ENCODE measurements at places on chromosomes 3 and 15.

DNA sequence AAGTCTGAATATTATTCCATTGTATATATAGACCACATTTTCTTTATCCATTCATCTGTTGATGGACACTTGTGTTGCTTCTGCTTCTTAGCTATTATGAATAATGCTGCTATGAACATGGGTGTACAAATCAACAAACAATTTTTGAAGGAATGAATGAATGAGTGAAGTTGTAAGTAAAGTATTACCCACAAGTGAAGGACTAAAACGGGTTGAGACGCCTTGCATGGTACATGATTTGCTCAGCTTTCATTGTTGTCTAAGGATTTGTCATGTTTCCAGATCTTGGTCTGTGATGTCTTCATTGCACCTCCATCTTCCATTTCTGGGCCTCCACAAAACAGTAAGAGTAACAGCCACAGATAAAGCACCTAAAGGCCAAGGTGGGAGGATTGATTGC lies 20.5 kb downstream of the IFT122 start:
- DNase-seq, result no peak

DNA sequence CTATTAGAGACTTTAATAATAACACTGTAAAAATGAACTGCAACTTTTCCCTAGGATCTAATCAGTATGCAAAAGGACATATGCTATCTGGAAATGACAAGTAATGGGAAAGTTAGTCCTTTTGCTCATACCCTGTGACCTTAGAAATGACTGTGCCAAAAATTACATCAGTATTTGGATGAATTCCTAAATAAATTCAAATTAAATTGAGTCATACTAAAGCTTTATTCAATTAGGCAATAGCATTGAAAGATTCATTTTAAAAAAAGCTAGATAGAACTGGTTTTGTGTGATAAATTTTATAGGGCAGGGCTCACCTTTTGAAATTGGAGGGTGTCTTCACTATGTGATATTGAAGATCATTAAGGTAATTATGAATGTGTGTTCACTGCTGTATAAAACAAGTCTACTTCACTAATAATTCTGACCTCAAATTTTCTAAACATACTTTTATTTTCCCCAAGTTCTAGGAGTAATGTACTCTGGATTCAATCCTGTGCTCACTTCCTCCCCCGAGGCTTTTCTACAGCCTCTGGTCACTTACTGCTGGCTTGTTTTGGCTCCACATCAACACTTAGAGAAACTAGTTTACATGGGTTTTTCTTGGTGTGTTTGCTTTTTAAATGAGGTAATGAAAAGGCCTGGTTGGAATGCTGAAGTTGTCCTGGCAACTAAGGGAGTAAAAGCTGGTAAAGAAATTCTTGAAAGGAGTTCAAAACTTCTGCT lies 44.4 kb upstream of the SPTSSB start:
- no peak for DNase-seq

- DNase-seq, result no peak
Observed at GRCh38 chr15:75791337-75791713, 51.9 kb upstream of the UBE2Q2 start.

GRCh38 chr3:106245400-106245799 lies 376.6 kb upstream of the CBLB start:
- no peak for DNase-seq

DNA sequence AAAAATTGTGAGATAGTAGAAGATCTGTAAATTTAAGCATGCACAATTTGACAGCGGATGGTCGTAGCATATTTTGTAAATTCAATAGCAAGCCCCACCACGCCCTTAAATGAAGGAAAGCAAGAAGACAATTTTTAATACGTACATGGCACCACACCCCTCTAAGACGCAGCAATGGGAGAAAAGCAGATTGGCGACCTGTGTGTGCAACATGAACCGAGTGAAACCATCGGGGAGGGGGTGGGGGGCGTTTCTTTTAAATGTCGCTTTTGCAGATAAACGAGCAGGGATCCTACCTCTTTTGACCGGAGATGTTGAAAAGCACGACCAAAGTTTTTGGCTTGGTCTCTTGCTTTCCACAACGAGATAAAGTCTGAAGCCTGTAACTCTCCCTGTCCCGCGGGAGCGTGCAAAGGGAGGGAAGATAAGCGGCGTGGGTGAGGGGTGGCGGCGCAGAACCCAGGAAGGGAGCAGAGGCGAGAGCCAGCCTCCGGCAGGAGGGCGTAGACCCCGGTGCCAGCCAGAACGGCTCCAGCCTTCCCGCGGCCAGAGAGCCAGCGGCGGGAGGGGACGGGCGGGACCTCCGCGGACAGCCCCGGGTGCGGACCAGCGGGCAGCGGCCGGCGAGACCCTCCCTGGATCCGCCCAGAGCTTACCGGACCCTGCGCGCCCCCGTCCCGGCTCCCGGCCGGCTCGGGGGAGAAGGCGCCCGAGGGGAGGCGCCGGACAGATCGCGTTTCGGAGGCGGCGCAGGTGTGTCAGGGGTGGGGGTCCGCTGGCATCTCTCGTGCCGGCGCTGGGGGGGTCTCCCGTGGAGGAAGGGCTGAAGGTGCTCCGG lies at the start of gene CHL1:
Gene CHL1, plus strand, starts transcription at position 453 of the 838 bp plus-strand sequence. CDS start 123,014 bp downstream, outside the sequence.
- DNase-seq, result peak; percentile 26

DNA sequence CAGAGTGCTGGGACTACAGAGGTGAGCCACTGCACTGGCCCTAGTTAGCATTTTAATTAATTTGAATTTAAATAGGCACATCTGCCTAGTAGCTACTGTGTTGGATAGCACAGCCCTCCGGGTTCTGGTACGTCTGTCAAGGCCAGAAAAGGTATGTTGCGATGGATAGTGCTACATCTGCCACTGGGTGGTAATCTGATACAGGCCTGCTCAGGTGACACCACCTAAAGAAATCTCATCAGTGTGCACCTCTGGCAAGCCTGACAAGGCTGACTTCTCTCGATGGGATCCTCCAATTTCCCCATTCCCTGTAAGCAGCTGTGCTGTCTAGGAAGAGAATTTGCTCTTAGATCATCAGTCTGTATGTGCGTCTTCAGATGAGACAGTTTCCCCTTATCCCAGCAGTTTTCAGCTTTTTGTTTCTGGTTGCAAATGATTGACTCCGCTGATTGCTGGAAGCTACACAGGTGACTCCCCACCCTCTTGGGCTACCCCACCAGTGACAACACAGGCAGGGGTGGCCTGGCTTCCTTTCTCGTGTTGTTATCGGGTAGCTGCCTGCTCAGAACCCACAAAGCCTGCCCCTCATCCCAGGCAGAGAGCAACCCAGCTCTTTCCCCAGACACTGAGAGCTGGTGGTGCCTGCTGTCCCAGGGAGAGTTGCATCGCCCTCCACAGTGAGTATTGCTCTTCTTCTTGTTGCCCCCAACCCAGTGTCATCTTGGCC lies at the start of gene CCR9:
Gene CCR9, plus strand, starts transcription at position 565 of the 727 bp plus-strand sequence. CDS start 8,391 bp downstream, outside the sequence.
- no peak for DNase-seq

- DNase-seq, result peak; percentile 40
Observed at GRCh38 chr15:43209059-43209824, 11.6 kb downstream of the EPB42 start.

GRCh38 chr15:74124759-74125158 lies 5.6 kb upstream of the ISLR2 start:
- DNase-seq, result peak; percentile 43

DNA sequence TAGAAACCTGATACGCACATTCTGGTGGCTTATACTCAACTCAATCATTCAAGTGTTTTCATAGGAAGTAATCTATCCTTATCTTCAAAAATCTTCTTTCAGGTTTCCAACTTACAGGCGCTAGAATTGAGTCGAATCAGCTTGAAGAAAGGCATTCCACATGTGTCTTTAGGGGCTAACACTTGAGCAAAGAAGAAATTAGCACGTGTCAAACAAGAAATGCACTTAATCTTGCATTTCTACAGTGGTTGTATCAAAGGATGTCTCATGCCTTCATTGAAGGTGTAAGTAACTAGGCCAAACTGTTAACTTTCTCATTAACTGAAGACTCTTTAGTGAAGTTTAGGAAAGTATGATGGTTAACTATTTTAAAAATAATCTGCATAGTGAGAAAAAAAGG lies 557.6 kb downstream of the MAGI1 start:
- DNase-seq, result no peak

GRCh38 chr3:187974871-187975271 lies 179.1 kb upstream of the LPP start:
- DNase-seq, result no peak

GRCh38 chr15:89797678-89798201 lies 16.9 kb downstream of the ANPEP start:
- DNase-seq, result no peak

- peak; percentile 94 for DNase-seq
Observed at GRCh38 chr15:83129791-83130190, 22.3 kb downstream of the TM6SF1 start.

GRCh38 chr15:47398132-47398531 lies 319.2 kb upstream of the SEMA6D start:
- no peak for DNase-seq

- peak; percentile 63 for DNase-seq
Observed at GRCh38 chr3:31132132-31132769, 237.8 kb upstream of the GADL1 start.

DNA sequence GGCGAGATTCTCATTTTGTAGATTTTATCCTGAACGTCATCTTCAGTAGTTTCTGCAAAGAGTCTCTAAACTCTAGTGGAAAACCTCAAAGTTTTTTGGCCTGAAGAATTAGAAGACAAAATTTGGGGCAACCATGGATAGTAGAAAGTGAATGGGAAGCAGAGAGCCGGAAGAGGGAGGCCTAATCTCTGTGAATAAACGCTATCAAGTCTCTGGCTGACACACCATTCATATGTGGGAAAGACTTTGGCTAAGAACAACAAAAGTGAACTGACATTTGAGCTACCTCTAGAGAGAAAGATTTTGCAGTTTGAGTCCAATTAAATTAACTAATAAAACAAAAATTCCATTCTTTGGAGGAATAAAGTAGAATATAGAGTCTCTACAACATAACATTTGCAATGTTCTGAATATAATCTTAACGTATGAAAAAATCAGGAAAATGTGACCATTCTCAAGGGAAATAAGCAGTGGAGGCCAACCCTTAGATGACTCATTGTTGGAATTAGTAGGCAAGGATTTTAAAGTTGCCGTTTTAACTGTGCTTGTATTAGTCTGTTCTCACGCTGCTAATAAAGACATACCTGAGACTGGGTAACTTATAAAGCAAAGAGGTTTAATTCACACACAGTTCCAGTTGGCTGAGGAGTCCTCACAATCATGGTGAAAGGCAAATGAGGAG lies 184.6 kb downstream of the C3orf38 start:
- DNase-seq, result no peak

DNA sequence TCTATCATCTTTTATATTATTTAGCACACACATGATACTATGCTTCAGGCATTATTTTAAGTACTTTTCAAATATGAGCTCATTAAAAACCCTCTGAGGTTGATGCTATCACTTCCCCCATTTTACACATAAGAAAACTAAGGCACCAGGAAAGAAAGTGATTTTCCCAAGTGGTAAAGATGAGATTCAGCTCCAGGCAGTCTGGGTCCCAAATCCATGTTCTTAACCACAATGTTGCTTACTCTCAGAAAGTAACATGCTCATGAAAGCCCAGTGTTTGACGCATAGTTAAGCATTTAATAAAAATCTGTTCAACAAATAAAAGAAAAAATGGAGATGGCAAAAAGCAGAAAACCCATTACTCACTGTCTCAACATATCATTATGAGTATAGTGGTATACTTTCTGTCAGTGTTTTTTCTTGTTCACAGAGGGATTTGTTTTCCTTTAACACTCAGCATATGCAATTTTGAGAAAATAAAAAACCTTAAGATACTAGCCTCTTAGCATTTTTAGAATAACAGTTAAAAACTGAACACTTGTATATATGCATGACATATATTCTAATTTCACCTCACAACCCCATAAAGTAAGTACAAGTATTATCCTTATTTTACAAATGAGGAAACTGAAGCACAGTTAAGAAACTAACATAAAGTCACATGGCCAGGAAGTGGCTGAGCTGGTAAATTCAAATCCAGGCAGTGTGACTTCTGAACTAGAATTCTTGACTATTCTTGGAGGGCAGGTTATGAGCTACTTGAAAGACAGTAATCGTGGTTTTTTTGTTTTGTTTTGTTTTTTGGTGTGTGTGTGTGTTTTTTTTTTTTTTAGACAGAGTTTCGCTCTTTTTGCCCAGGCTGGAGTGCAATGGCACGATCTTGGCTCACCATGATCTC lies 10.4 kb downstream of the PEAK1 start:
- DNase-seq, result no peak

GRCh38 chr15:95459273-95459672 lies 871.2 kb upstream of the NR2F2 start:
- no peak for DNase-seq

- no peak for DNase-seq
Observed at GRCh38 chr15:81937189-81937588, 108.6 kb downstream of the MEX3B start.

GRCh38 chr3:116341899-116342298 lies 103.4 kb downstream of the LSAMP start:
- no peak for DNase-seq

GRCh38 chr3:112958811-112959560 lies 15.9 kb downstream of the CD200R1 start:
- DNase-seq, result no peak

GRCh38 chr3:184791171-184791570 lies 20.8 kb upstream of the VPS8 start:
- no peak for DNase-seq

DNA sequence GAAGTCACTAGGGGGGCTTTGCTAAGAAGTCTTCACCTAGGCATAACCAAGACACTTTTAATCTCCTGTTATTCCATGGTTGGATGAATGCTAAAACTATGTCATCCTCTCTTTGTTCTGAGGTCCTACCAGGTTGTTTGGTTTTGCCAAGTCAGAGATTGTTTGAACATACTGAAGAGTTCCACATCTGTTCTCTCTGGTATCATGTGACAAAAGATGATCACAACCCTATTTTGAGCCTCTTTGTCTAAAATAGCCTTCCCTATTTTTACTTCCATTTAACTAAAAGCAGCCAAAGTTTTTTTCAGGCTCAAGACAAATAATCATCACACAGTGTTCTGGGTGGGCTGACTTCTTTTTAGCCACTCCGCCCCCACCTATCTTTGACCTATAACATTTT lies 218.4 kb upstream of the LMCD1 start:
- no peak for DNase-seq

DNA sequence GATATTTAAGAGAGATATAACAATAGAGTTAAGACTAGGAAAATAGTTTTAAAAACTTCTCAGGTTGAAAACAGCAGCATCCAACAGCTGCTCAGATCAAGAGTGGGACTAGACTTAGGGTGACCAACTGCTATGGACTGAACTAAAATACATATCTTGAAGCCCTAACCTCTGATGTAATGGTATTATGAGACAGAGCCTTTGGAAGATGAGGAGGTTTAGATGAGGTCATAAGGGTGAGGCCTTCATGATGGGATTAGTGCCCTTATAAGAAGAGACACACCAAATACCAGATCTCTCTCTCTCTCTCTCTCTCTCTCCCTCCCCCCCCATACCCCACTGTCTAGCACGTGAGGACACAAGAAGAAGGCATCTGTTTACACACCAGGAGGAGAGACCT lies 37.4 kb upstream of the GALNT15 start:
- DNase-seq, result no peak

DNA sequence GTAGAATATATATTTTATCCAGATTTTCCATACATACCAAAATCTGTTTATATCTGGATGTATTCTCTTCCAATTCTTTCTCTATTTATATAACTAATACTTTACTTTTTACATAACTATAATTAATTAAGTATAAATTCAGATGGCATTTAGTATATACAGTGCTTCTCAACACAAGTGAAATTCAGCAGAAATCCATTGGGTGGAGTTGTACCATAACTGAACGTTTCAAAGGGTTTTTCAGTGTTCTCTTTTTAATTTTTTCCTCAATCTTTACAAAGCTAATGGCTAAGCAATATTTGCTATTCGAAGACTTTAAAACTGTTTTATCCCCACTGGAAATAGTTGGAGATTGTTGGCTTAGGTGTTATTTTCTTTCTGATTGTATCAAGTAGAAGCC lies 13.9 kb upstream of the ZBBX start:
- DNase-seq, result peak; percentile 9
